ENCODE measurements at places on chromosomes 1 and 21. TPM values are rescaled to one million over a fixed set of nuclear protein-coding genes. Genes with fewer than 3 reads are reported as not detected.

DNA sequence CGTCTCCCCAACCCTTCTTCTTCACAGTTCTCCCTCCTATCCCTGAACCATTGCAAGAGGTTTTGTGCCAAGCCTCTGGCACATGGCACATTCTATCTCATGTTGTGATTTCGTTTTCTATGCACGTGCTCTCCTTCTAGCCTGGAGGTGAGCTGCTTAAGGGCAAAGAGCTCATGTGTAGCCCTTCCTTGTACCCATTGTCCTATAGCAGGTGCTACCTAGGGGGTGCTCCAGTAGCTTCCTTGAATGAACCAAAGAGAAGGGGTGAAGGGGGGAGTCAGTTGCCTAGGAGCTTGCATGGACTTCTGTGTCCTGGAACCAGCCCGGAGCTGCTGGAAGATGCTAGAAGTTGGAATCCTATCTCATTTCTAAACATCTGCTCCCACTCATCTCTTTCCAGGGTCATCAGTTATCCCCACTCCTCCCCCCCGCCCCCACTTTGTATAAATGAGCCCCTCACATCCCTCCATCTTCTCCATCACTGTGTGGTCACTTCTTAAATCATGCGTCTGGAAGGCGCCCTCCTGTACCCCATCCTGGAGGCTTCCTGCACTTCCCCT lies 535 bp upstream of the DISC1 start:
- DNase-seq, result no peak

Gene RIPK4
- not detected for total RNA-seq

Gene KRTAP10-4
- not detected for total RNA-seq

Gene CSMD2
- total RNA-seq, result 1.3 TPM

GRCh38 chr1:24704411-24705259 lies 40.6 kb upstream of the CLIC4 start:
- DNase-seq, result no peak

GRCh38 chr1:118077331-118078045 lies 107.5 kb downstream of the SPAG17 start:
- no peak for DNase-seq

DNA sequence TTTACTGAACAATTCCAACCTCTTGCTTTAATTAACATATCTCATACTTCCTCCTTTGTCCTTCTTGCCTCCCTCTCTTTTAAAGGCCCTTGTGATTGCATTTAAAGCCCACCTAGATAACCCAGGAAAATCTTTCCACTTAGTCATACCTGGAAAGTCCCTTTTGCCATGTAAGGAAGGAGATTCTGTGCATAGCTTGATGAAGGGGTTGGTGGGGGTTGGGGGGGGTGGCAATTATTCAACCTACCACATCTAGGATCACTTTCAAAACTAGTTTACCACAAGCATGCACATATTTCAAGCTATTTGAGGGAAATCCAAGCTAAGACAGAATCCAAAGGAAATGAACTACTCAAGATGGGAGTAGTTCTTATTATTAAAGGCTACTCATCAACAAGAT lies 249.1 kb upstream of the PTBP2 start:
- no peak for DNase-seq

Gene ANKRD65
- 4.1 TPM for total RNA-seq

Gene WDR47
- 14.6 TPM for total RNA-seq

DNA sequence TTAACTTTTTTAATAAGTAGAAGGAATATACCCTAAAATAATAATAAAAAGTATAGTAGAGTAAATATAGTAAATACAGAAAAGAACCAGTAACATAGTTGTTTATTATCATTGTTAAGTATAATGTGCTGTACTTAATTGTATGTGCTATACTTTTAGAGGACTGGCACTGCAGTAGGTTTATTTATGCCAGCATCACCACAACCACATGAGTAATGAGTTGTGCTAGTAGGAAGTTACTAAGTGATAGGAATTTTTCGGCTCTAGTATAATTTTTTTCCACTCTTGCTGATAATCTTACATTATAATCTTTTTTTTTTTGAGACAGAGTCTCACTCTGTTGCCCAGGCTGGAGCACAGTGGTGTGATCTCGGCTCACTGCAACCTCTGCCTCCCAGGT lies 71.6 kb downstream of the IVNS1ABP start:
- DNase-seq, result no peak

Gene DNAI4
- 7.0 TPM for total RNA-seq

DNA sequence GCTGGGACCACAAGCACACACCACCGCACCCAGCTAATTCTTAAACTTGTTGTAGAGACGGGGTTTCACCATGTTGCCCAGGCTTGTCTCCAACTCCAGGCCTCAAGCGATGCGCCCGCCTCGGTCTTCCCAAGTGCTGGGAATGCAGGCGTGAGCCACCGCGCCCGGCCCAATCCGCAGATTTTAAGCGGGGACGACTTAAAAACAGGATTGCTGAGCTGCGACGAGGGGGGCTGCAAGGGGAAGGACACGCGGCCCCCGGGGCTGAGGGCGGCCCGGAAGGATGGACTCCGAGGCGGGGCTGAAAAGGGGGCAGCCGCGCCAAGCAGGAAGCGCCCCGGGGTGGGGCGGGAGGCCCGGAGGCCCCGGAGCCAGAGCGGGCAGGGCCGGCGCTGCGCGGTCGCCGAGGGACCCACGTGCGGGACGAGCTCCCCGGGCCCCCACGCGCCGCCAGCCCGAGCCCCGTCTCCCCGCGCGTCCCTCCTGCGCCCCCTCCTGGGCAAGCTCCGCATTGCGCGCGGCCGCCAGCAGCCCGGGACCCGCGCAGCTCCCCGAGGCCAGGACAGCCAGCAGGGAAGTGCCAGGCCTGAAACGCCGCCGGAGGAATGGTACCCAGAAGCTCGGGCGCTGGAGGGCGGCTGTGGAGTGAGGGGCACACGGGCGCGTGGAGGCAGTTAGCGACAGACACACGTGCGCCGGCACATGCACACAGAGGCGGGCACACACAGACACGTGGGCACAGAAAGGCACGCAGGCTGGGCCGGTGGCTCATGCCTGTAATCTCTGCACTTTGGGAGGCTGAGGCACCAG lies 5.5 kb upstream of the PRKCZ start:
- DNase-seq, result no peak

DNA sequence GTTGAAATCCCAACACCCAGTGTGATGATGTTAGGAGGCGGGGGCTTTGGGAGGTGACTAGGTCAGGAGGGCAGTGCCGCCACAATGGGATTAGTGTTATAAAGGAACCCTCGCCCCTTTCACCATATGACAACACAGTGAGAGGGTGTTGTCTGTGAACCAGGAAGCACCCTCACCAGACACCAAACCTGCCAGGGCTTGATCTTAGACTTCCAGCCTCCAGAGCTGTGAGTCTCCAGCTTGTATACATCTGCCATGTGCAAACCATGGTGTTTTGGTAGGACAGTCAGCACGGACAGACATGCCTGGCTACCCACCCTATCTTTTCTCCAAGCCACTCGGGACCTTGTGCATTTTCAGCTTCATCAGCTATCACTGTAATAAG lies 4.0 kb downstream of the TRIM11 start:
- peak; percentile 65 for DNase-seq

Gene USH2A
- not detected for total RNA-seq

DNA sequence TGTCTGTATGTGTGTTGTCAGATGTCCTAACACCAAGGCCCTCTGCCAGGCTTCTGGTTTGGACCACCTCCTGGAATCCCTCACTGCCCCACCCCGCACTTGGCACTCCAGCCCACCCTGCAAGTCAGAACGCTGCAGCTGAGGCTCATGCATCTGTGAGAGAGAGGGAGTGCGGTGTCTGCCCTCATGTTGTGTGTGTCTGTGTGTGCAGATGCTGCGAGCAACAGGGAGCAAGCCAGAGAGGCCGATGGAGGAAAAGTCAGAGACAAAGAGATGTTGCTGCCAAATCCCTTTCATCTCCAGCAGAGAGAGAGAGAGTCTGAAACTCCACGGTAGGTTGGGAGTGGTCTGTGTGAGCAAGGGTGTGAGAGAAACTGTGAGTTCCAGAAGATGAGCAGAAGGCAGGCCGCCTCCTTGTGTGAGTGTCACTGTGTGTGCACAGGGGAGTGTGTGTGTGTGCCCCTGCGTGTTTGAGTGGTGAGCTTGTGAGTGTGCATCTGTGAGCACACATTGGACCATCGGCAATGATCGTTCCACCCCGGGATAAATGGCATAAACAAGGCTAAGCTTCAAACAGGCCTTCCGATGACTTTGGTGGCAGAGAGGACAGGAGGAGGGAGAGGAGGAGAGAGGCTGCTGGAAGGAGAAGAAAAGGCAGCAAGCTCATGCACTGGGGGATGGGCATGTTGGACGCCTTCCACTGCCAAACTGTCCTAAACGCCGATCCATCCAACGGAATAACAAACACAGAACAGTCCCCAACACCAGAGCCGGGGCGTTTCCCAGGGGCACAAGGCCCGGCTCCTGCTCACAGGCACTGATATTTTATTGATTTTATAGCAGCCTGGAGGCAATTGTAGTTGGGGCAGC lies 99.2 kb upstream of the GRIK3 start:
- no peak for DNase-seq

DNA sequence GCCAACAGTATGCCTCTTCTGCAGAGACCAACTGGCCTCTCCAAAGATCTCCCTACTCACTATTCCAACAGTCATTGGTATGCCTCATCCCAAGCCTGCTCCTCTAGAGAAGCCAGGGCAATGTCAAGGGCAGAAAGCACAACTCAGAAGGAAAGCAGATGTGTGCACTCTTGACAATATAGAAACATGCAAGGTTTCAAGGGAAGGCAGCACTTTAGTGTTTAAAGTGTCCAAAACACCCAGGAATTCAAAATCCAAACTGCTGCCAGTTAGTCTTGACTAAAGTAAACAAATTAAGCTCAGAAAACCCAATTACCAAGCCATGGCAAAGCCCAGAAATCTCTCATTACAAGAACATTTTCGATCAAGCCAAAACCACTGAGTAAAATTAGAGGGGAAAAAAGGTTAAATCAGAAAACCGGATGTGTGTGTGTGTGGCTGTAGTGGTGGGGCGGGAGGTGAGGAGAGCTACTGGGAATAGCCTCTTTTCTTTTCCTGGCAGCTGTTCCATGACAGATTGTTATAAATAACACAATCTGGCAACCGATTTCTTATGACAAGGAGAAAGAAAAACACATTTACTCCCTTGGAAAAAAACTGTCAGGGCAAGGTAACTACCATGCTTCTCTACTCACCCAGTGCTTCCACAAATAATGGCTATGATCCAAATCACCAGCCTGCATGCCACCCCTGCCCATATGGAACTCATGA lies 39.2 kb downstream of the EIF2B3 start:
- DNase-seq, result no peak

Gene CCDC27
- not detected for total RNA-seq

Gene LY9
- 0.64 TPM for total RNA-seq

Gene HSF2BP
- 0.26 TPM for total RNA-seq

Gene KRTAP7-1
- total RNA-seq, result not detected

- no peak for DNase-seq
Measured at GRCh38 chr1:212944229-212944901, 6.0 kb upstream of the VASH2 start.

GRCh38 chr21:31336739-31337040 lies 7.4 kb downstream of the TIAM1 start:
- no peak for DNase-seq

DNA sequence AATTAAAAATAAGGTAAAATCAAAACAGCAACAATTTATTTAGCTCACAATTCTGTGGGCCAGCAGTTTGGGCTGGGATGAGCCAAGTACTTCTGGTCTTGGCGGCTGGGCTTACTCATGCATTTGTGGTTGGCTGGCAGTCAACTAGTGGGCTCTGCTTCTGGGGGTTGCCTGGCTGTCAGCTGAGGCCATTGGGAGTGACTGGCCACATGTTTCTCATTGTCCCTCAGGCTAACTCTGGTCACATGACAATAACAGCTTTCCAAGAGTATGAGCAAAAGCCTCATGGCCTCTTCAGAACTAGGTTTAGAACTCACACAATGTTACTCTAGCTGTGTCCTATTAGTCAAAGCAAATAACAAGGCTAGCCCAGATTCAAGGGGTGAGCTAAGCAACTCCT lies 15.6 kb upstream of the CHIA start:
- no peak for DNase-seq

GRCh38 chr1:43706598-43707189 lies 642 bp upstream of the ST3GAL3 start:
- DNase-seq, result no peak

Gene AMY2A
- total RNA-seq, result 2.7 TPM

- no peak for DNase-seq
Measured at GRCh38 chr1:214859647-214860046, 222.9 kb upstream of the KCNK2 start.

Gene KIF2C
- total RNA-seq, result 0.26 TPM

DNA sequence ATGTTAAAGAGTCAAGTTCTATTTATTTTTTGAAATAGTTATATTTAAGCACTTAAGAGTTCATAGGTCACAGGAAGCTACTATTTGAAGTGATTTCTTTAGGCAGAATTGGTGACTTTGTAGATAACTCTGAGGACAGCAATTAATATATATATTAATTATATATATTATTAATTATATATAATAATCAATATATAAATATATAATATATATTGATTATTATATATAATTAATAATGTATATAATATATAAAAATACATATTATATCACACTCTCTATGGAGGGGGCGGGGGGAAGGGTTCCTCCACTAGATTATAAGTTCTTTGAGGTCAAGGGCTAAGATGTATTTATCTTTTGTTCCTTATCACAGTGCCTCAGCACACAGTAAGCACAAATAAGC lies 308.6 kb downstream of the KCTD3 start:
- DNase-seq, result no peak

- DNase-seq, result no peak
Measured at GRCh38 chr1:220928320-220928719, 49.1 kb downstream of the HLX start.

- DNase-seq, result peak; percentile 51
Measured at GRCh38 chr1:47650205-47650604, 212.4 kb downstream of the FOXD2 start.

GRCh38 chr1:168386949-168387586 lies 106.4 kb downstream of the TBX19 start:
- DNase-seq, result no peak

Gene CYP4A11
- total RNA-seq, result not detected

DNA sequence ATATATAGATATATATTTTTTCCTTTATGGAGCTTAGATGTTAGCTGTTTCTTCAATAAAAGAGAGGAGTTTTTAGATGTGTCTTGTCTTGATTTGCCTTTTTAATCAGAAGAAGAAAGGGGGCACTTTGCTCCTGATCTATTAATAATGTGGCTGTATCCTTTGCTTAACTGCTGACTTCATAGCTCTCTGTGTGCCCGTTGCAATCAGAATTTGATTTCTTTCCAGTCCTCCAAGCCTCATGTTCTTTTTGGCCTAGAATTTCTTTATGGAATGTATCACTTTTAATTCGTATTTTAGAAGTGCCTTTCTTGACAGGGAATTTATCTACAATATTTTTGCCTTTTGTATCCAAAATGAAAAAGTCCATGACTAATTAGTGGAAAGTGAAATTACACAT lies 85.3 kb downstream of the C1orf21 start:
- DNase-seq, result no peak

Gene AZIN2
- total RNA-seq, result 2.1 TPM

DNA sequence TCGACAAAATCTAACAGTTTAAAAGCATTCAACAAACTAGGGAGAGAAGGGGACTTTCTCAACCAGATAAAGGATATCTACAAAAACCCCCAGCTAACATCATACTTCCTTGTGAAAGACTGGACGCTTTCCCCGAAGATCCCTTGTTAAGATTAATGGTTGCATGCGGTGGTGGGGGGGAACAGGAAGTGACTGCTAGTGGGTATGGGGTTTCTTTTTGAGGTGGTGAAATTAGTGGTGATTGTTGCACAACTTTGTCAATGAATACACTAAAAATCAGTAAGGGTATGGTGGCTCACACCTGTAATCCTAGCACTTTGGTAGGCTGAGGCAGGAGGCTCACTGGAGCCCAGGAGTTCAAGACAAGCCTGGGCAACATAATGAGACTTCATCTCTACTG lies 26.9 kb upstream of the EYA3 start:
- no peak for DNase-seq

GRCh38 chr1:150613061-150613920 lies 16.1 kb downstream of the ENSA start:
- no peak for DNase-seq
